ENCODE measurements at places on chromosomes 13 and 19.

DNA sequence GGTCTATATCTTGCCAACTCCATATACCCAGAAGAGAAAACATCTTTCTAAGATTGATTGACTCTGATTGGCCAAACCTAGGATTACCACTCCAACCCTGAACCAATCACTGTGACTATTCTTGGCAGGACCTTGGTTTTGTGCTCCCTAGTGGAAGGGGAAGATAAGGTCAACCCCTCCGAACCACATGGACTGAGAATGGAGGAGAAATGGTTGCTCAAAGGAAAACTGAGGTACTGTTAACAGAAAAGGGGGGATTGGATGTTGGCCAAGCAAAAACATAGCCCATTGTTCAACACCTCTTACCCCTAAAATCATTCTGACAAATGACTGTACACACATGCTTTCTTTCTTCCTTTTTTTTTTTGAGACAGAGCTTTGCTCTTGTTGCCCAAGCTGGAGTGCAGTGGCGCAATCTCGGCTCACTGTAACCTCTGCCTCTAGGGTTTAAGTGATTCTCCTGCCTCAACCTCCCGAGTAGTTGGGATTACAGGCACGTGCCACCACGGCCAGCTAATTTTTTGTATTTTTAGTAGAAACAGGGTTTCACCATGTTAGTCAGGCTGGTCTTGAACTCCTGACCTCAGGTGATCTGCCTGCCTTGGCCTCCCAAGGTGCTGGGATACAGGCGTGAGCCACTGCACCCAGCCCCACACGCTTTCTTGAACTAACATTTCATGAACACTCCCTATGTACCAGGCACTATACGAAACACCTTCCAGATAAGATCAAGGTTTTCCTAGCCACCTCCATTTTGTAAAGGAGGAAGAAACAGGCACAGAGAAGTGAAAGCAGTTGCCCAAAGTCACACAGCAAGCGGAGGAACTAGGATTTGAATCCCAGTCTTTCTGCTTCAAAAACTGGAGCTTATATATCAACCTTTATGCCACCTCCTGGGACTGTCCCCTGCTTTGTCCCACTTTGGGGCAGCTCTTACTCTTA, 6.5 kb downstream of the MEIOSIN start:
- DNase-seq: no peak

- DNase-seq: no peak
Observed at GRCh38 chr13:63855457-63856118, 2439.9 kb upstream of the PCDH20 start.

DNA sequence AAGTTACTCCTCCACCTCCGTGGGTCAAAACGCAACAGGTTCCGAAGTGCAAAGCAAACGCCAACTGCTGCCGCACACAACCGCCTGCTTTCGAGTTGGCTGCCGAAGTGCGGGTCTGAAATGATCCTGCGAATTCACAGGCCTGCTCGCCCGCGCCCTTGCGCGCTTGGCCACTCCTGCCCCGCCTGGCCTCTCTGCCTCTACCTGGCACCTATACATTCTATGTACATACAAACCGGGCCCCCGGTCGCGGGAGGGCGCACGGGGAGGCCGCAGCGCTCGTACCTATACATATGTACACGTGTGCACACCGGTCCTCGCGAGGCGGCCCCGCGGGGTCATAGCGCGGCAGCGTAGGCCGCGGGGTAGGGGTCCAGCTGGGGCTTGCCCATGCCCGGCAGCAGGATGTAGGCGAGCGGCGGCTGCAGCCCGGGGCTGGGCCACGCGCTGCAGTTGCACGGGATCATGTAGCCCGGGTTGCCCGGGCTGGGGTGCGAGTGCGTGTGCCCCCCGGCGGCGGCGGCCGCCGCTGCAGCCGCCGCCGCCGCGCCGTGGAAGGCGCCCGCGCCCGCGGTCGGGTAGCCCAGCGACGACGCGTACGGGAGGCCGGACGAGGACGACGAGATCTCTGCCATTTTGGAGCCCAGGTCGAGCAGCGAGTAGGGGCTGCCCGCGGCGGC, 1.3 kb downstream of the SOX21 start:
- DNase-seq: no peak

DNA sequence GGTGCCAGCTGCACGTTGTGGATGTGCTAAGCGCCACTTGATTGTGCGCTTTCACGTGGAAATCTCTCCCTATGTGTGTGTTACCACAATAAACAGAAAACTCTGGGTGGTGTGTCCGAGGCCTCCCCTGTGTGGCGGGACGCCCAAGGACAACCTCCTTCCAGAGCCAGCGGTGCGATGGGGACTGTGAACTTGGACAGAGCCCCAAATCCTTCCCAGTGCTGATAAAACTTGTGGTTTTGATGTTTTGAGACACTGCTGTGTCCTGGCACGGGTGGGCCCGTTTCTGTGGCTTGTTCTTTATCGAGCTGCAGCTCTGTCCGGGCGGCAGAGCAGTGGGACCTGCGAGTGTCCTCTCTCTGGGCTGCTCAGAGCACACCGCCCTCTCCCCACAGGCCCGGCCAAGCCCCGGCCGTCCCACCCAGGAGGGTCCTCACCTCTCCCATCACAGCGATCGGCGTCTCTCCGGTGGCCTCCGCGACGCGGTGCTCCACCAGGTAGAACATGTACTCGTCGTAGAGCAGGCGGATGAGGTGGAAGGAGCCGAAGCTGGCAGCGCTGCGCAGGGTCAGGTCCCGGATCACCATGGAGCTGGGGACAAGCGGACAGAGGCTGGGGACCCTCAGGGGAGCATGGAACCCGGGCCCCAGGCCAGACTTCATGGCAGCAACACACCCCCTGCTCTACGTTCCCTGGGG, 18.8 kb upstream of the RANBP3 start:
- no peak for DNase-seq

DNA sequence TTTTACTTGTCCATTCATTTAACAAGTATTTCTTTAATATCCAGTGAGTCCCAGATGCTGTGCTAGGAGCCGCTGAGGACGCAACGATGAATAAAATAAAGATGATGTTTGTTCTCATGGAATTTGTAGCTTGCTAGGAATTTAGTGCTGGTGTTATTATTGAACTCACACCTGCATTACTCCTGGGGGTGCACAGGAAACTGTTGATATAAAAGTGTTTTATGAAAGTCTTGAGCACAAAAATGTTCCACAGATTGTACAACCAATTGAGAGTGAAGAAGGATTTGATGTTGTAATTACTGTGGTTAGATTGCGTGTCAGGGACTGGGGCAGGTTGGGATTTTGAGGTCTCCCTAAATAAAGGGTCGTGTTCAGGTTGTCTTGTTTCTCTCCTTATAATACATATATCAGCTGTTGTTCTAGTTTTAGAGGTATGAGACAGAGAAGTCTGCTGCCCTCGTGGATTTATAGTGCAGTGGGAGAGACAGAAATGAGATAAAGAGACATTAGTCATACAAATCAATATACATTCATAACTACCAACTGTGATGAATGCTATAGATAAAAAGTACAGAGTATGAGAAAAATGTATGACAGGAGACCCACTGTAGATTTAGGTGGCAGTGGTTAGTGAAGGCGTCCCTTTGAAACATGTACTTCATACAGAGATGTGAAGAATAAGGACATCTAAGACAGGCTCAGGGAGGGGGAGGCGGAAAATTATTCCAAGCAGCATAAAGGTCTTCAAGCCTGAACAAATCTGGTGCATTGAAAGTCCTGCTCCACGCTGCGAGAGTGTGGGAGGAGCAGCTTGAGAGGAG, 11.3 kb downstream of the CACNG6 start:
- DNase-seq: no peak

- no peak for DNase-seq
Observed at GRCh38 chr13:95381212-95381527, 79.9 kb upstream of the ABCC4 start.

GRCh38 chr13:60111691-60112090, 52.0 kb downstream of the DIAPH3 start:
- no peak for DNase-seq

DNA sequence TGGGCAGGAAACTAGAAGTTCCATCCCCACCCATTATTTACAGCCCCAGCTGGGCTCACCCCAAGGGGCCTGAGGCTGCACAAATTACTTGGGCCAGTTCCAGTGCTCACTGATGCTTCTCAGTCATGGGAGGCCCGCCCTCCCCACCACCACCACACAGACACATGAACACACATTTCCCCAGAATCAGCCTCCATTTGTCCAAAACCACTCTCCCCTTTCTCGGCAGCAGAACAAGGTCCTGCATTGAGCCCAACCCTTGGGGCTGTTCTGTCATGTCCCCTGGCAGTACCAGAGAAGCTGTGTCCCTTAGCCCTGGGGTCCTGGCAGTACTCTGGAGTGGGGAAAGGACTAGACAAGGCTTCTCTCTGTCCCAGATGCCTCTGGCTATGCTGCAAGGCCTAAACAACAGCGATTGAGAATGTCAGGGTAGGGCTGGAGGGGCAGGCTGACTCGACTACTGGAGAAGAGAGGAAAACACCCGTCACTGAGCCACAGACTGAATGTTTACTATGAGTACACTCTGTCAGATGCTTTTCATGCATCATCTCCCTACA, 21.8 kb downstream of the SAMD4B start:
- DNase-seq: no peak

DNA sequence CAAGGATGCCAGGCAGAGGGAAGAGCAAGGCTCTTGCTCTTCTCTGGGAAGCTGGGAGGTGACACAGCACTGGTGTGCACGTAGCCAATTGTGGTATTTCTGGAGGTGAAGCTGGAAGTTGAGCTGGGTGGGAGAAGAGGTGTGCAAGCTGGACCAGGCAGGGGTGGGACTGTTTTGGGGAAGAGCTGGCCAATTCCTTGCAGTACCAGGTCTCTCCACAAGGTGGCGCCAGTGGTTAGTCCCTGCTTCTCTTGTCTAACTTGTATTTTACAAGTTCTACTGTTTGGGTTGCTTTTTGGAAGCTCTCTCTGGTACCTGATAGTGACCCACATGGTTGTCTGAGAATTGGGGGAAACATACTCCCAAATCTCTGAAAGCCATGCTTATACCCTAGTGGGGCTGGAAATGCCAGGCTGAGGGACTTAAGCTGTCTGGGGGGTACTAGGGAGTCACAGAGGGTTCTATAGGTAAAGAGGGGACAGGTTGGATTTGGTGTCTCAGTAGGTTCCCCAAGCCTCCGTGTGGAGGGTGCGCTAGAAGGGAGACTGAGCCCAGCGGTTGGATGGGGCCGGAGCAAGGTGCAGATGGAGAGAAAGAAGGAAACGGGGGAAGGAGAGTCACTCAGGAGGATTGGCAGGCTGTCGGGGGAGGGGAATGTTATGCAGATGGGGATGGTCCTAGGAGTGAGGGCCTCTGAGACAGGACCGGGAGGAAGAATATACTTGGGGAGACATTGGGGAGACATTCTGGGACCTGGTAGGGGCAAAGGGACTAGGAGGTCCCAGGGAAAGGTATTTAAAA, 3.0 kb downstream of the HPN start:
- peak; percentile 14 for DNase-seq

DNA sequence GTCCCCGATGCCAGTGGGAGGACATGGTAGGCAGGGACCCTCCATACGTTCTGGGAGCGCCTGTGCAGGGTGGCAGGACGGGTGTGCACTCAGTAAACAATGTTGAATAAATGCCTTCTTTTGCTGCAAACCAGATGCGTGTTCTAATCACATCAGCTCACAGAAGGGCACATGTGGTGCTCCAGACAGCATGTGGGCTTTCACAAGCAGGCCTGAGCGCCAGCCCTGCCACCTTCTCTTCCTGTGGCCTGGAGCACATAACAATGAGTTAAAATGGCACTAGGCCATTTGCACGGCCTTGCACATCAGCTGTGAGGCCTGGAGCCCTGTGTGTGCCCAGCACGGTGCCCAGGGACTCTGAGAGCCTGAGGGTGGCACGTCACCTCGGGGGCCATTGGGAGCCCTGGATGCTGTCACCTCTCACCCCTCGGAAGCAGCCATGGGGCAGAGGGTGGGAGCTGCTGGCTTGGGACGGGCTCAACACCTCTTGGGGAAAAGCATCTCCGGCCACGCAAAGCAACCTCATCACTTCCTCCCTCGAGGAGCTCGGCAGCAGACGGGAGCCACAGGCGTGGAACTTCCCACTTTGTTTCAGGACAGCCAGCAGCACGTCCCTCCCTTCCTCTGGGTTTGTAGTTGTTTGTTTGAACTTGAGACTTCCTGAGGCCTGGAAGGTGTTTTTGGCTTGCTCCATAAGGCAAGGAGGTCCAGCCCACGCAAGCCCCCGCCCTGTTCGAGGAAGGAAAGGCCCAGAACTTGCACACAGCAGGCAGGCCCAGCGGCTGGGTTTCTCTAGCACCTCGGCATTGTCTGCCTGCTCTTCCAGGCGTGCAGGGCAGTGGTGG, 9.8 kb downstream of the MCF2L start:
- DNase-seq: no peak

- no peak for DNase-seq
Observed at GRCh38 chr13:76043874-76044273, 407.7 kb downstream of the LMO7 start.

GRCh38 chr13:77833331-77833863, 85.2 kb downstream of the EDNRB start:
- DNase-seq: no peak

GRCh38 chr19:4375164-4376027, 25.0 kb downstream of the SH3GL1 start:
- no peak for DNase-seq

- DNase-seq: no peak
Observed at GRCh38 chr13:104483631-104484030, 1417.4 kb upstream of the SLC10A2 start.

DNA sequence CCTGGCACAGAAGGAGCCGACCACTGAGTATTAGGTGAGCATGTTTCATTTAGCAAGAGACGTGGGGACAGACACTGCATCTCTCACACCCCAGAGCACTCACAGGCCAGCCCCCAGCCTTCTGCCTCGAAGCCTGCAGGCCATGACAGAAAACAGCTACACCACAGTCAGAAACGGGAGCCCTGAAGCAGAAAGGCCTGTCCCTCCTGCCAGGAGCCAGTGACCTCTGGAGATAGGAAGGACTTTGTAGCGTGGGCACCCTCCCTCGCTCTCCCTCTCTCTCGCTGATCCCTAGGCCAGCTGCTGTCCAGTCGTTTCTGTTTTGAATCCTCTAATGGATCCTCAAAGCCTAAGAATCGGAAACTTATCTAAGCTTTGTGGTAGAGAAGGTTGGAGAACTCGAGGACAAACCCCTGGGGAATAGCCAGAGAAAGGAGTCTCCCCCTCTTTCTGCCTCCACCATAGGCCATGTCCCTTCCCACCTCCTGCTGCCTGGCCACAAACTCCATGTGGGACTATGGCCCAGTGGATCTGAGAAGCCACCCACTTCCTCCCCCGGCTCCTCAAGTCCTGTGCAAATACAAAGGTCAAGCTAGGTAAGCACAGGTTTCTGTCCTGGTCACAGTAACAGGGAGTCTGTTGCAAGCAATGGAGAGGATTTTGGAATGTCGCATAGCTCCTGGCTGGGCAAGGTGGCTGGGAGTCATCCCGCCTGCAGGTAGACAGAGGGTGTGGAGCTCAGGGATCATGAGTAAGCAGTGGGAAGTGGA, 95.1 kb downstream of the NUFIP1 start:
- no peak for DNase-seq

DNA sequence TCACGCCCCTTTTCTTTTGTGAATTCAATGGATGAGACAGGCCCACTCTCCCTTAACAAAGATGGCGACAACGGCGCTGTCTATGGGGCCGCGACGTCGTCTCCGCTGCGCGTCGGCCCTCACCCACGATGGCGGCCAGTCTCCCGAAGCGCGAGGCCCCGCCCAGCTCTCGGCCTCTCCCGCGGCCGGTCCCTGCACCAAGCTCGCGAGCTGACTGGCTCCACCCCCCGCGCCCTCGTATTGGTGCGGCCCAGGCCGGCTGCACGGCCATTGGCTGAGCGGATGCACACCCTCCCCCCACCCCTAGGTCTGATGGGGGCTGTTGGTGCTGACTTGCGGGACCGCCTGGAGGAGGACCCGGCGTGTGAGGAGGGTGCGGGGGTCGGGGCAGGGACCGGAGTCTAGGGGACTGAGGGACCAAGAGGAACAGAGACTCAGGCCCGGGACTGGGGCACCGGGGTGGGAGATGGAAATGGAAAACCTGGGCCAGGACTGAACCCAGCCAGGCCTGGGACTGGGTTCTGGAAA, 4.8 kb downstream of the SPHK2 start:
- no peak for DNase-seq

Data from KG1 (cell line).